ENCODE measurements at places on chromosomes 6 and 20.

DNA sequence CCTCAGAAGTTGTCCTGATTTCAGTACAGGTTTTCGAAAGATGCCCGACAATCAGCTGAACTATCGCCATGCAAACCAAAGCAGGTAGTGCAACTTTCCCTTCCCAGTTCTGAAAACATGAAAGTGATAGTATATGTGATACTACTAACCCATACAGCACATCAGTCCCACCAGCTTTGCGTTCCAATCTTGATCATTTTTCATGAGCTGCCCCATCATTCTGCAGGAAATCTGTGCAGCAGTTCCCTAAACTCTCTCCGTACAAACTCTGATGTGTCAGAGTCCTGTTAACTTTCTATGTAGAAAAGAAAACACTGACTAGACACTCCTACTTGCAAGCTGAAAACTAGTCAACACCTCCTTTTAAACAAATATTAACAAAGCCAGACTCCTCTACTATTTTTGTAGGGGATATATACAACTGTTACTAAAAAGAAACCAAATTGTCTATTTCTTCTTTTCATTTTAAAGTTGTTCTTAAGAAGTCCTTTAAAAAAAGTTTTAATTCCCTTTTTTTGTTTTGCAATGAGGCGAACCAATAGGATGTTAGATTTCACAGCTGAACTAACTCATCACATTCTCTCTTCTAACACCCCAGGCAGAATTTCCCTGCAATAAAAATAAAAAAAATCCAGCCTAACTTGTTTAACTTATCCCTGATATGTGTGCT lies 99.6 kb upstream of the DST start:
- DNase-seq: no peak

GRCh38 chr20:58852543-58853271 lies at the start of gene GNAS:
Gene GNAS (plus strand): TSS chr20:58852716.
- DNase-seq: no peak

DNA sequence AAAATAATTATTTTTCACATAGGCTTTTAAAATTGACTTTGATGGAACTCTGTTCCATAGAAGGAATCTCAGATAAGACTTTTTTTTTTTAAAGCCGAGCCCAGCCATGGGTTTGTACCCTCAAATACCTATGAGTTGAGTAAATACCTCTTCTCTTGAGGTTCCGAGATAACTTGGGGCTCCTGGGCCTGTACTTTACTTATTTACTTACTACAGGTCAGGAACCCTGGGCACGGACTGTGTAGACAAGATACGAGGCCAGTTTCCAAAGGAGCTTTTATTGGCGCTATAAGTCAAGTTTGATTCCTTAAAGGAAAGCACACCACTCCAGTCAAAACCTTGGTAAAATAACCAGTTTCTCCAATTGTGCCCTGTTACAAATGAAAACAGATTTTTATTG lies 7.5 kb downstream of the AFG1L start:
- no peak for DNase-seq

DNA sequence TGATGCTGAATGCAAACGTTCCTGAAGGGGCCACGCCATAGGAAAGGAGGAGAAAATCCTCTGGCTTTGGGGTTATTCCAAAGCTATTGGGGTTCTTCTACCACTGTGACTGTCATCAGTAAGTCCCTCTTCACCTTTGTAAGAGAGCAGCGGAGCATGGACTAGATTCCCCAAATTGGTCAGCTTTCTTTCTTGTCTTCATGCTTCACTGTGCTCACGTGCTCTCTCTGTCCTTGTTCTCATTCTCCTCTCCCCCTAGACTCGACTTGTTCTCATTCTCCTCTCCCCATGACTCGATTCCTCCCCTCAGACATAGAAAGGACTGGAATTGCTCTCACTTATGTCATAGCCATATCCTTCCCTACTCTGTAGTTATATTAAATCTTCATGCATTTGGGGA lies 54.8 kb upstream of the ADGRG6 start:
- DNase-seq: no peak

DNA sequence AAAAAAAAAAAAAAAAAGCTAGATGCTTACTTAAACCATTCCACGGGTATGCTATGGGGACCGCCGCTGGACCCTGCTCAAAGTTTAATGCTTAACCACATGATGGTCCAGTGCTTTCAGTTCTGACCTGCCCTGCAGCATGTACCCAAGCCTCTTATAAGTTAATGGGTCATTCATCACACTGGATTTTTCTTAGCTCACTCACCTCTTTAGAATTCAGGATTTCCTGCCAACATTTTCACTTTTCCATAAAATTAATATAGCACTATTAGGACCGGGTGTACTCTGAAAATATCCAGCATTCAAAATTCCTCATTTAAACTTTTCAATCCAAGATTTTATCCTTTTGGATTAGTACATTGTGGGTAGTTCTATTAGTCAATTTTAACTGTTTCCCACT lies 140.8 kb downstream of the ALDH8A1 start:
- no peak for DNase-seq

DNA sequence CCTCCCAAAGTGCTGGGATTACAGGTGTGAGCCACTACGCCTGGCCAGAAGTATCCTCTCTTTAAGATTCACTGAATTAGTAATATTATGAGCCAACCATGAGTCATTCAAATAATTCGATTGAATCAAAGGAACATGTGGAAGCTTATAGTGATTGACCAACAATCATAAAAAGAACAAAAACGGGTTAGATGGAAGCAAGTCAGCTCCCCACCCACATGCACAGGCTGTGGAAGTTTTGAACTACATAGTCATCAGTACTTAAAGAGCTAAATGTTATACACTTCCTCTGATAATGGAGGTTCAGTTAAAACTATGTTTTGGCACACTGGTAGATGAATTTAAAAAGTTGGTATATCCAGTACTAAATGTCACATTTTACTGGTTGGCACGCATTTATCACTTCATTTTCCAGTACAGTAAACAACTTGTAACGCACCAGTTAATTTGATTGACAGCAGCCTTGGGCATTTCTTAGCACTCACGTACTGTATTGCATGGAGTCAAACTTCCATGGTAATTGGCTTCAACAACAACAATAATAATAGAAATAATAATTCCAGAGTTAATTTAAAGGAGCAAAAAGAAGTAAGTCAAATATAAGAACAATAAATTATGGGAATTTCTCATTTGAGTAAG lies 1107.3 kb upstream of the MAP3K7 start:
- DNase-seq: no peak
